ENCODE measurements at places on chromosomes 1 and 21.

DNA sequence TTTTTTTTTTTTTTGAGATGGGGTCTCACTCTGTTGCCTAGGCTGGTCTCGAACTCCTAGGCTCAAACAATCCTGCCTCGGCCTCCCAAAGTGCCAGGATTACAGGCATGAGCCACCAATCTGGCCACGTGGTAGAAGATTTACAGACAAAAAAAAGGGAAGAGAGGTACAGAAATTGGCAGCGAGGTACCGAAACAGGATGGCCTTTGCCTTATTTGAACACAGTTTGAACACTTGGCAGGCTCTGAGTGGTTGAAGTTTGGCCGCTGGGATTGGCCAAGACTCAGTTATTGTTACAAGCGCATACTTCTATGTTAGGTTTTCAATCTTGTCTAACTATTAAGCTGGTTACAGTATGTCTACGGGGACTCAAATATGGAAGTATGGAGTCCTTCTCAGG, 6.2 kb upstream of the AADACL4 start:
- no peak for DNase-seq

DNA sequence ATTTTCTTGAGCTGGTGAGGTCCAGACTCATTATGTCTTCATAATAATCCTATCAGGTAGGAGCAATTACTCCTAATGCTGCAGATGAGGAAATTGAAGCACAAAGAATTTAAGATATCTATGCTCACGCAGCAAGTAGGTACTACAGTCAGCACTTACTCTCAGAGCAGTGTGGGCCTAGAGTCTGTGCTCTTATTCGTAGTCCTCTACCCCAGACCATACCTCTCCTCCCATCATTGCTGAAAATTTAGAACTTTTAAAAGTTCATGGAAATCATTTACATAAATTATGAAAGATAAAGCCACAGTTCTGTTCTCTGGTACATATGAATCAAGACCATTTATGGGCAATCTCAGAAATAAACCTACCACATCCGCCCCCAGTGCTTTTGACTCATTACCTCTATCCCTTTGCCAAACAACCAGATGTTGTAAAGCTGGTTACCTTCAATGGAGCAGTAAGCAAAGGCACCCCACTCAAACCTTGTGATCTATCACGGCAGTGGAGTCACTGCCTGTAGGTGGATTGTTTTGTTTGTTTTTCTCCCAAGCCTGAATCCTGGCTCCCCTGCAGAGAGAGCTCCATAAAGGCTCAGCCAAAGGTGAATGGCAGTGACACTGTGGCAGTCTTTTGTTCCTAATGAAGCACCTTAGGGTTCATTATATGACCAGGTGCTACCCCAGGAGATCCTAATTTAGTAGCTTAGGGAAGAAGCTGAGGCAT, 20.9 kb upstream of the MAN1A2 start:
- peak; percentile 73 for DNase-seq

DNA sequence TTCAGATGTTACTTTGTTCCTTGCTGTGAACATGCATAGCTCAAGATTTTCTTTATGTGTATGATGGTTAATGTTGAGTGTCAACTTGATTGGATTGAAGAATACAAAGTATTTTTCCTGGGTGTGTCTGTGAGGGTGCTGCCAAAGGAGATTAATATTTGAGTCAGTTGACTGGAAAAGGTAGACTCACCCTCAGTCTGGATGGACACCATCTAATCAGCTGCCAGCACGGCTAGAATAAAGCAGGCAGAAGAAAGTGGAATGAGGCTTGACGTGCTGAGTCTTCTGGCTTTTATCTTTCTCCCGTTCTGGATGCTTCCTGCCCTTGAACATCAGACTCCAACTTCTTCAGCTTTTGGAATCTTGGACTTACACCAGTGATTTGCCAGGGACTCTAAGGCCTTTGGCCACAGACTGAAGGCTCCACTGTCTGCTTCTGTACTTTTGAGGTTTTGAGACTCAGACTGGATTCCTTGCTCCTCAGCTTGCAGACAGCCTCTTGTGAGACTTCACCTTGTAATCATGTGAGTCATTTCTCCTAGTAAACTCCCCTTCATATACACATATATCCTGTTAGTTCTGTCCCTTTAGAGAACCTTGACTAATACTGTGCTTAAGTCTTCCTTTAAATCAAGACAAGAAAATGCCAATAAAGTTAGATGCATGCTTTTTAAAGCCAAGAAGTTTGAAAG, 626.6 kb downstream of the KCNT2 start:
- DNase-seq = no peak

DNA sequence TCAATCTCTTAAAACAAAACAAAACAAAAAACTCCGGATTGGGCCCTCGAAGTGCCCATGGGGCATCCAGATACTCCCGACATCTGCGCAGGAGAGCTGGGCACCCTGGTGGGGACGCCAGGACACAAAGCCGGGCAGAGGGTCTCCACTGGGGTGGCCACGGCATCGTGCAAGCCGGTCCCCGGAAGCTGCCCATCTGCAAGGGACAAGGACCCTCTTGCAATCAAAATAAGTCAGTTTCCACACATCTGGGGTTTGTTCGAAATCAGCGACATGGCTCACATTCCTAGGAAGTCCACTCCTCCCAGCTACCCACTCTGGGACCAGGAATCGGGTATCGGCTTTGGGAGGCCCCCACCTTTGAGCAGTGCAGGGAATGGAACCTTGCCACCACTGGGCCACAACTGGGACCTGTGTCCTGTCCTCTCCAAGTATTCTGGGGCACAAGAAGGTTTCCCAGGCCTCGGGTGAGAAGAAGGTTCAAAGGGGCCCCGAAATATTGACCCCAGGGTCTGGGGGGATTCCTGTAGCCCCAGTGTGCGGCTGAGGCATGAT, 4.6 kb upstream of the PRDM16 start:
- no peak for DNase-seq

All from CD4-positive, CD25-positive, alpha-beta regulatory T cell (primary cell).